B cell (primary cell): ENCODE measurements at places on chromosomes 7 and 10.

GRCh38 chr7:51901489-51901840 lies 584.9 kb upstream of the COBL start:
- no peaks in the 10 kb centered on the region for H3K36me3 ChIP-seq
- no peaks in the 10 kb centered on the region for H3K4me1 ChIP-seq
- no peak overlapping the region for H3K4me3 ChIP-seq
- no peak for DNase-seq

DNA sequence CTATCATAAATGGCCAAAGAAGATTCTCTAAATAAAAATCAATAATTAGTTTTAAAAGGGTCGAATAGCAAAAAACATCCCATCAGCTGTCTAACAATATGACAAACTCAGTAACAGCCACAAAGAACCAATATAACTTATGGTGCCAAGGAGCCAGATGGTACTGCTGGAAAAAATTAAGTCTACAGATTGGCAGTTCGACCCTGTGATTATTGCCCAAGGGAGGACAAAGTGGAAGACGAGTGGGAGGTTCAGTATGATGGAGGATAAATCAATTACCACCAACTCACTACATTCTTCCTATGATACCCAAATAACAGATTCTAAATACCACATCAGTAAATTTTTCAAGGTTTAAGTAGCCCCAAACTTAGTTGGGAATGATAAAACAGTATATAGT lies 49.0 kb downstream of the SKAP2 start:
- H3K36me3 ChIP-seq: peaks cover 1% of the 10 kb centered on the region
- H3K4me1 ChIP-seq: no peaks in the 10 kb centered on the region
- H3K27ac ChIP-seq: no peak overlapping the region
- DNase-seq: no peak
- H3K27me3 ChIP-seq: no peaks in the 10 kb centered on the region
- H3K4me3 ChIP-seq: no peak overlapping the region

GRCh38 chr7:37354656-37355131 lies 94.0 kb downstream of the ELMO1 start:
- peaks cover 39% of the 10 kb centered on the region for H3K4me1 ChIP-seq
- no peak overlapping the region for H3K4me3 ChIP-seq
- H3K27ac ChIP-seq: no peak overlapping the region
- DNase-seq: no peak
- H3K36me3 ChIP-seq: no peaks in the 10 kb centered on the region

DNA sequence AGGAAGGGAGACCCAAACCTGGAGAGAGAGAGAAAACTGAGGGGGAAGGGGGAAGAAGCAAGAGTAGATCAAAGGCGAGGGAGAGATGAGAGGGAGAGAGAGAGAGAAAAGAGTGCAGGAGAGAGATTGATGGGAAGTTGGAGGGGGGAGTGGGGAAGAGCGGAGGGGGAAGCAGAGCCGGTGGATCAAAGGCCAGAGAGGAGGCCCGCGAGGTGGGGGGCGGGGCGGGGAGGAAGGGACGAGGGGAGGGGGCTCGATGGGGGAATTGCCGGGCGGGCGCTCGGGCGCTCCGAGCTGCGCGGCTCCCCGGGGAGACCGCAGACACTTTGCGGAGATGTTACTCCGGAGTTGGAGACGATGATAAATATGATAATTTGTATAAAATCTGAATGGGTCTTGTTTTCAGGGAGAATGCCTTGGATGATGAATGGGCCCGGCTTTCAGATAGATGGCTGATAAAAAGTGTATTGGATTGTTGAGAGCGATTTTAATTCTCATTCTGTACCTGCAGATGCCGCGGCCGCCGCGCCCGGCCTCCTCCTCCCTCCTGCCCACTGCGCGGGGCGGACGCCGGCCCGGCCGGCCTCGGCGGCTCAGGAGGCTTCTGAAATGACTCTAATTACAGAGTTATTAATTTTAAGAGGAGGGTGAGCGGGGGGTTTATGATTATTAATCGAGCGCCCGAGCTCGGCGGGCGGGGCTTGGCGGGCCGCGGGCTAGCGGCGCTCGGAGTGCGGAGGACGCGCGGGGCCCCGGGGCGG lies 21.4 kb upstream of the PAX2 start:
- DNase-seq: no peak
- H3K27ac ChIP-seq: no peak overlapping the region
- peaks cover 7% of the 10 kb centered on the region for H3K4me1 ChIP-seq
- no peak overlapping the region for H3K4me3 ChIP-seq

GRCh38 chr10:63313066-63313717 lies 152.6 kb downstream of the JMJD1C start:
- H3K4me3 ChIP-seq: no peak overlapping the region
- H3K27ac ChIP-seq: no peak overlapping the region
- no peak for DNase-seq
- H3K27me3 ChIP-seq: no peaks in the 10 kb centered on the region
- H3K4me1 ChIP-seq: no peaks in the 10 kb centered on the region

GRCh38 chr7:39265641-39266591 lies 288.2 kb downstream of the POU6F2 start:
- H3K4me3 ChIP-seq: no peak overlapping the region
- H3K27me3 ChIP-seq: no peaks in the 10 kb centered on the region
- DNase-seq: no peak
- no peaks in the 10 kb centered on the region for H3K4me1 ChIP-seq

GRCh38 chr10:110356628-110357245 lies 52.0 kb upstream of the SMNDC1 start:
- H3K27me3 ChIP-seq: no peaks in the 10 kb centered on the region
- H3K4me1 ChIP-seq: peaks cover 54% of the 10 kb centered on the region

DNA sequence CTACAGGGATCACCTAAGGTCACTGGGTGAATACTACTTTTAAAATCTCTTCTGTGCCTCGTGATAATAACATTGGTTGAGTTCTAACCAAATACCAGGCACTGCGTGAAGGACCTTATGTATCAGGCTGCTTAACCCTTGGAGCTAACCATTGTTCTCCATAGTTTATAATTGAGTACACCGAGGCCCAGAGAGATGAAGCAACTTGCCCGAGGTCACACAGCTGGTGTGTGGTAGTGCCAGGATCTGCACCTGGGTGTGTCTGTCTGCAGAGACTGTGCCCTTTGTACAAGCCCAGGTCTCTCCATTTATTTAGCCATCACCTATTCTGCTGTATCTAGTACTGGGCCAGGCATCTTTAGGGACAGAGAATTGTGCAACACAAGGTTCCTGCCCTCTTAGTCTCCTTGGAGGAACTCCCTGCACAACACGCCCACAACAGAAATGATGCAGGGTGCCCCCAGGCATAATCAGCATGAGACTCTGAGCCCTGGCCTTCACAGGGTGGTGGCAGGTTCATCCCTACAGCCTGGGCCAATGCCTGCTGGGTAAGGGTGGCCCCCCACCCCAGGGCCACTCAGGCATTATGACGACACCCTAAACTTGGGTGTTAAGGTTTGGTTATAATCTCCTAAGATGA lies 31.5 kb downstream of the UNC5B start:
- no peaks in the 10 kb centered on the region for H3K27me3 ChIP-seq
- H3K4me1 ChIP-seq: peaks cover 3% of the 10 kb centered on the region
- H3K36me3 ChIP-seq: no peaks in the 10 kb centered on the region
- H3K4me3 ChIP-seq: no peak overlapping the region
- H3K27ac ChIP-seq: no peak overlapping the region
- DNase-seq: no peak

DNA sequence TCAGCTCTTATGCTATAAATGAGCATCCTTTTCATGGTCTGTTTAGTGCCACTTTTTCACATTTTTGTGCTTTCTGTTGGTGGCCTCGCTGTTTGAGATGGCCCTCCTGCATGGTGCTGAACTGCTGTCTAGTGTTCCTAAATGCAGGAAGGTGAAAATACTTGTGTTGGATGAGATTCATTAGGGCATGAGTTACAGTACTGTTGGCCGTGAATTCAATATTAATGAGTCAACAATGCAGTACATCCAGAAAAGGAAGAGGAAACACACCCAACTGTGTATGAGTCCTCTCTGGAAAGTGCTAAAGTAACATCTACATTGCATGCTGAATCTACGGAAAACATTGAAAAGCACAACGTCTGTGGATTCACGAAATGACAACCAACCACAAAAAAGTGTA lies 124.0 kb downstream of the HERPUD2 start:
- DNase-seq: no peak
- no peak overlapping the region for H3K27ac ChIP-seq
- peaks cover 34% of the 10 kb centered on the region for H3K4me1 ChIP-seq
- no peaks in the 10 kb centered on the region for H3K36me3 ChIP-seq

- no peaks in the 10 kb centered on the region for H3K4me1 ChIP-seq
- no peak overlapping the region for H3K4me3 ChIP-seq
- no peaks in the 10 kb centered on the region for H3K27me3 ChIP-seq
- DNase-seq: no peak
Measured at GRCh38 chr10:73287441-73287840, 35.0 kb upstream of the MRPS16 start.

DNA sequence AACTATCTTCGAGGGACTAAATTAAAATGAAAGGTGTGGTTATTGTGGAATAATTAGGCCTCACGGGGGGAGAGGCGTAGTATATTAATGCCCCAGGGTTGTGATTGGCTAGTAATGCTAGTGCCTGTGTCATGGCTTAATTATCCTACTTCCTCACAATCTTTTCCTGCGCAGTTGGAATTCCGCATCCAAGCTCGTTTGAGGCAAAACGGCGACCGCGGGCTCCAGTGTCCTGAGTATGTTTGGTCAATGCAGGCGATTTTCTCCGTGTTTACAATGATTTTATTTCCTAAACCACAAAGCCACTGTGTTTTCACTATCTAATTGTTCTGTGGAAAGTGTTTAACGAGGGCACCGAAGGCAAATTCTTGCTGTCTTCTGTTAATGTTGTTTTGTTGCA lies 282.9 kb downstream of the CELF2 start:
- H3K4me3 ChIP-seq: no peak overlapping the region
- no peaks in the 10 kb centered on the region for H3K27me3 ChIP-seq
- H3K4me1 ChIP-seq: no peaks in the 10 kb centered on the region
- H3K36me3 ChIP-seq: peaks cover 34% of the 10 kb centered on the region
- DNase-seq: no peak

GRCh38 chr7:66267249-66267648 lies 62.1 kb downstream of the TPST1 start:
- H3K27me3 ChIP-seq: no peaks in the 10 kb centered on the region
- no peak overlapping the region for H3K4me3 ChIP-seq
- no peak overlapping the region for H3K27ac ChIP-seq
- no peak for DNase-seq
- H3K4me1 ChIP-seq: no peaks in the 10 kb centered on the region
- H3K36me3 ChIP-seq: no peaks in the 10 kb centered on the region

DNA sequence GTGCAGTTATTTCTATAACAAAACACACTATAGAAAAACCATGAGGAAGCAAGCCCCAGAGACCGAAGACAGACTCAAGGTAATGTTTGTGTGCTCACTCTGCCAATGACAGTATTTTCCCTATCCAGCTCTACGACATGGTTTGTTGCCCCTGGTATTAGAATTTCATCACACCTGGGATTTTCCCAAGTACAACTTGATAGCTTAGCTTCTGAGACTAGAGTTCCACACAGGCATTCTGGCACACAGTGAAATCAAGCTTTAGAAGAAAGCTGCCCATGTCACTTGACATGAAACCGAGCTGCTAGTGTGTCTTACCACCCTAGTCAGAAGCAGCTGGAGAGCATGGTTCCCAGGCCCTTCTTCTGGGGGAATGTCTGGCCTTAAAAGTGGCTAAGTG lies 44.1 kb upstream of the AKR1E2 start:
- H3K27me3 ChIP-seq: no peaks in the 10 kb centered on the region
- no peak overlapping the region for H3K4me3 ChIP-seq
- DNase-seq: no peak
- no peak overlapping the region for H3K27ac ChIP-seq
- no peaks in the 10 kb centered on the region for H3K4me1 ChIP-seq

- H3K36me3 ChIP-seq: peaks cover 46% of the 10 kb centered on the region
- DNase-seq: no peak
- no peaks in the 10 kb centered on the region for H3K4me1 ChIP-seq
Measured at GRCh38 chr10:13335881-13336280, 12.2 kb downstream of the SEPHS1 start.

GRCh38 chr10:34168439-34168838 lies 646.7 kb downstream of the PARD3 start:
- H3K4me1 ChIP-seq: no peaks in the 10 kb centered on the region
- no peaks in the 10 kb centered on the region for H3K27me3 ChIP-seq
- no peak for DNase-seq

GRCh38 chr10:133033742-133034048 lies 54.0 kb upstream of the ADGRA1 start:
- H3K27me3 ChIP-seq: peaks cover 3% of the 10 kb centered on the region
- H3K27ac ChIP-seq: no peak overlapping the region
- DNase-seq: no peak
- H3K36me3 ChIP-seq: no peaks in the 10 kb centered on the region
- no peak overlapping the region for H3K4me3 ChIP-seq

GRCh38 chr10:112619556-112619955 lies 172.5 kb downstream of the VTI1A start:
- H3K36me3 ChIP-seq: no peaks in the 10 kb centered on the region
- H3K4me3 ChIP-seq: no peak overlapping the region
- H3K27ac ChIP-seq: no peak overlapping the region
- no peak for DNase-seq

DNA sequence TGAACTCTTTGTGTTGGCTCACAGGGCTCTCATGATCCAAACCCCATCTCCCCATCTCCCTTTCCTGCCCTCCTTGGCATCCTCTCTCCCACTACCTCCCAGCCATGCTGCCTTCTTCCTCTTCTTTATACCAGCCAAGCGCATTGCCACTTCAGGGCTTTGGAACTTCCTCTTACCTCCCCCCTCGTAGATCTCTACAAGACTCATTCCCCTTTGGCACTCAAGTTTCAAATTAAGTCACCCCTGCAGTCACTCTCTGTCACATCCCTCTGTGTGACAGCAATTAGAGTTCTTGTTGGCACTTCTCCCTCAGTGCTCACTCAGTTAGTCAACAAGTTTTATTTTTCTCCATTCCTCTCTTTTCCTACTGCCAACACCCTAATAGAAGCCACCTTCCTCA lies 20.8 kb upstream of the NRP1 start:
- no peaks in the 10 kb centered on the region for H3K4me1 ChIP-seq
- no peak overlapping the region for H3K4me3 ChIP-seq
- H3K27me3 ChIP-seq: no peaks in the 10 kb centered on the region
- H3K27ac ChIP-seq: no peak overlapping the region
- no peaks in the 10 kb centered on the region for H3K36me3 ChIP-seq

DNA sequence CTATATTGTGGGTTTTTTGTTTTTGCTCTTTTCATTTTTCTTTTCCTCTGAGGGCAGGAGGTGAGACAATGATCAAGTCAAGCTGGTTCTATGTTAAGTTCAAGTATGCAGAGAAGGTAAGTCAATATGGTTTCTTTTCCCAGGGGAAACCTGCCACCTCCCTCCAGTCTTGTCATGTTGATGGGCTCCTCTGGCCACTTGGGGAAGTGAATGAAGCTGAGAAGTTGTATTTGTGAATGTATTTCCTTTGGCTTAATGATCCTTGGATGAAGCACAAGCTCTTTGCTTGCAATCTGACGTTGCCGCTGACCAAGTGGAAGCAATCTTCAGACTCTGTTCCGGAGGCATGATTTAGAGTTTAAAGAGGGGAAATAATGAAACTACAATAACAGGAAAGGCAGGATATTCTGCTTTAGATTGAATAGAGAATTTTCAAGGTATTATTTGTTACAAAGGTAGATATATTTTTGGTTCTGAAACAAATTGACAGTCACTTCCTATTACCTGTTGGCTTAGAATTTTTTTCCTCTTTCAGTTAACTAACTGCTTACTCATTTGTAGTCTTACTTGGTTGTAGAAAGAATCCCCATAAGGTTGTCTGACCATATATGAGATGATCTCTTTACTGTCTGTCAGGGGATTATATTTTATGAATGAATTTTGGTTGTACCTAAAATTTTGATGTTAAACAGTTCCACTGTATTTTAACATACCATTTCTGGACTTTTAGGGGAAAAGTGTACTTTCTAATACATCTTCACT lies 369.6 kb downstream of the AUTS2 start:
- H3K27ac ChIP-seq: no peak overlapping the region
- no peaks in the 10 kb centered on the region for H3K27me3 ChIP-seq
- peaks cover 22% of the 10 kb centered on the region for H3K4me1 ChIP-seq
